ENCODE measurements at places on chromosomes 12 and 14. TPM values are rescaled to one million over a fixed set of nuclear protein-coding genes. Genes with fewer than 3 reads are reported as not detected.

The ZC2HC1C gene
- total RNA-seq, result 4.7 TPM

The OTUB2 gene
- total RNA-seq, result 0.31 TPM

The PTPN6 gene
- 4.1 TPM for total RNA-seq

The ERP27 gene
- 0.13 TPM for total RNA-seq

The OAS3 gene
- total RNA-seq, result 4.3 TPM

The ATF7IP gene
- total RNA-seq, result 27.1 TPM

The TAS2R13 gene
- 0.44 TPM for total RNA-seq

The KRT79 gene
- total RNA-seq, result 0.27 TPM

The AEBP2 gene
- total RNA-seq, result 18.2 TPM

The EAPP gene
- total RNA-seq, result 19.0 TPM

The RBMS2 gene
- total RNA-seq, result 0.66 TPM

The SETD3 gene
- 32.4 TPM for total RNA-seq

The CEP128 gene
- 9.2 TPM for total RNA-seq

The DDN gene
- total RNA-seq, result 3.4 TPM

The OTOGL gene
- total RNA-seq, result not detected

The GPR65 gene
- 0.04 TPM for total RNA-seq

The IGF1 gene
- 5.9 TPM for total RNA-seq

The GLT8D2 gene
- total RNA-seq, result not detected

The PRH2 gene
- total RNA-seq, result not detected

The FBXL14 gene
- 11.0 TPM for total RNA-seq

The TECPR2 gene
- total RNA-seq, result 3.0 TPM

- no peak for DNase-seq
Observed at GRCh38 chr14:74297986-74298385, 4.7 kb downstream of the ABCD4 start.

- no peak for DNase-seq
Observed at GRCh38 chr12:57496822-57497221, 9.0 kb downstream of the MARS1 start.

- DNase-seq, result no peak
Observed at GRCh38 chr12:43318021-43318420, 234.0 kb downstream of the ADAMTS20 start.

GRCh38 chr12:19967001-19967400 lies 401.3 kb upstream of the PDE3A start:
- DNase-seq, result no peak

DNA sequence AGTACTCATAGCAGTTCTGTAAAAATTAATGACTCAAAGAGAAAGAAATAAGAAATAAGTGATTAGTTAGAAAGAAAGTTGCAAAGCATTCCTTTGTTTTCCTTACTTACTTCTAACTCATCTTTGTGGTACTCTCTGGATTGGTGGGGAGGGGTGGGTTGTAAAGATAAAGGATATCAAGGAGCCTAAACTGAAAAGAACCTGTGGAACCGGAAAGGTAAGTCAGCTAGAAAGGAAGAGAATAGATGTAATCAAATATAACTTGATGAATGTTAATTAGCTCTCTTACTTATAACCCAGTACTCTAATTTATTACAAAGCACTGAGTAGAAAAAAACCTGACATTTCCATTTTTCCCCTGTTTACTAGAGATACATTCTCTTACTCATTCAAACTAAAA lies 37.5 kb upstream of the KRR1 start:
- no peak for DNase-seq

GRCh38 chr14:40623643-40624042 lies 983.0 kb upstream of the LRFN5 start:
- DNase-seq, result no peak

- DNase-seq, result no peak
Observed at GRCh38 chr14:58821421-58821820, 183.7 kb downstream of the DACT1 start.

- no peak for DNase-seq
Observed at GRCh38 chr14:91398707-91399106, 18.9 kb downstream of the CCDC88C start.

DNA sequence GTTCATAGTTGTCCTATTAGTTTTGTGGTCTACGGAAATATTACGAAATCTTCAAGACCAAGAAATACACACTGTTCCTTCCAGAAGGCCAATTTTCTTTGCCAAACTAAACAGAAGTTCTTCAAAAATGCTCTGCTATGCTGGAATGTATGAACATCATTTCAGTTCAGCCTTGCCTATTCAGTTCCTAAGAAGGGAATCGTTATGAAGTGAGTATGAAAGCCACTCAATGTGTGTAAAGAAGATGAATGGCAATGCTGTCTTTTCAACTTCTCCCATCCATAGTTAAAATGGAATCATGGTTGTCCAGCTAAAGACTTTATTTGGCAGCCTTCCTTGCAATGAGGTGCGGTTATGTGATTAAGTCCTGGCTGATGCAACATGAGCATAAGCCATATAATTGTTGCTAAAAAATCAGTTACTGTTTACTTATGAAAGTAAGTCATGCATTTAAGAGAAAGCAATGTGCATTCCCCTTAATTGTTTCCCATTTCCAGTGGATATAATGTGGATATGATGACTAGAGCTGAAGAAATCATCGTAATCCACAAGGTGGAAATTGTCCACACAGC lies 73.8 kb upstream of the PTPRR start:
- DNase-seq, result no peak

DNA sequence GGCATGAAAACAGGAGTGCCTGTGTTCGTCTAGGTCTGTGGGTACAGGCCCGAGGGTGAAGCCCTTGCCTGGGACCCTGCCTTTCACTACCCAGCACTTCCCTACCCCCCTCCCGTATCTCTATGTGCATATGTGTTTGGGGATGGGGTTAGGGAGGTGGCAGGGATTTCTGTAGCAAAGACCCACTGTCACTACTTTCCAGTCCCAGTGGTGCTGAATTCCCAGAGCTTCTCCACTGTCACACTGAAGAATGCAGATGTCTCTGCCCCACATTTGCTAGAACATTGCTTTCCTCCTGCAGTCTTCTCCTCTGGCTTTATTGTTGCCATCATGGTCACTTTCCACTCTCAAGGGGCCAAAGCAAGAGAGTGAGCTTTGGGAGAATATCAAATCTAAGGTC lies 203.9 kb downstream of the MYRFL start:
- DNase-seq, result no peak

DNA sequence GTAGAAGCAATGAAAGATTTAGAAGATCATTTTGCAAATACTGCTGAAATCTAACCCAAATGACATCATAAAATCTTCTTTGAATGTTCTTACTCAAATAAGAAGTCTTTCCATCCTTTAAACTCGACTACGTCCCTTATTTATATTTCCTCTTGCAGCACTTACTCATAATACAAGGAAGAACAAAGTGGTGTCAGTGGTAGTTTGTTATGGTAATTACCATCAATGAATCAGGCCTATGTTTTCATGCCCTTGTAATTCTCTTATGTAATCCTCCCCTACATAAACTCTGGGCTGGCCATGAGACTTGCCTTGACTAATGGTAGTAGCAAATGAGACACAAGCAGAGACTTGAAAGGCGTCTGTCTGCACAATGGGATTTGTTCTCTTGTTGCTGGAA lies 17.0 kb downstream of the EEA1 start:
- no peak for DNase-seq

DNA sequence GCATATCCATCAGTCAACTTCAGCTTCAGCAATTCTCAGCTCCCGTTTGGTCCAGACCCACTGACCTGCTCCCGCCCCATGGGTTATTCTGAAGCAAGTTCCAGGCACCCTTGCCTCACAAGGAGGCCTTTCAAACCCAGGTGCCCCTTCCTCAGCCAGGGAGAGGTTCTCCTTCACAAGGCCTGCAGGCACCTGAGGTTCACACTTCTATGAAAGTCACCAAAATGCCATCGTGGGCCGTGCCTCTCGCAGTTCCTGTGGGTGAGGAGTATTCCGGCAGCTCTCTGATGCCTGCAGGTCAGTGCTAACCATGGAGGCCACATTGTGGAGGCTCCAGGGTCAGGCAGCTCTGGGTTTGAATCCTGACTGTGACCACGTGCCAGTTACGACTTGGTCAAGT lies 40.2 kb upstream of the BCL7A start:
- no peak for DNase-seq

DNA sequence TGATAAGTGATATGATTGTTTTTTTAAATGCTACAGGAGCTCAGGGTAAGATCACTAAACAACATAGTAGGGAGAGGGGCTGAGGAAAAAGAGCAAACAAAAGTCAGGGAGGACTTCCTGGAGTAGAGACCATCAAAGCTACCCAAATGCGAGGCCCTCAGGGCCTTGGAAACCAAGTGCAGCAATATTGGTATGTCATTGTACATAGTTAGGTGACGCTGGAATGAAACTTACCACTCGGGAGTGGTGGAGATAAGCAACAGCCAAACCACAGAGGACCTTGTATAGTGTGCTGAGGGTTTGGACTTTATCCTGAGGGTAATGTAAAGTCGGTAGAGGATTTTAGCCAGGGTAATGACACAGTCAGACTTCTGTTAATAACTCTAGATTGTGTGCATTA lies 13.8 kb downstream of the KITLG start:
- no peak for DNase-seq

GRCh38 chr14:61838661-61839245 lies 76.5 kb downstream of the SNAPC1 start:
- no peak for DNase-seq

Data from K562 (cell line).